ENCODE measurements at places on chromosomes 2 and 18.
A peak's percentile ranks its signal among the peaks of the same experiment; 100 is the strongest.

DNA sequence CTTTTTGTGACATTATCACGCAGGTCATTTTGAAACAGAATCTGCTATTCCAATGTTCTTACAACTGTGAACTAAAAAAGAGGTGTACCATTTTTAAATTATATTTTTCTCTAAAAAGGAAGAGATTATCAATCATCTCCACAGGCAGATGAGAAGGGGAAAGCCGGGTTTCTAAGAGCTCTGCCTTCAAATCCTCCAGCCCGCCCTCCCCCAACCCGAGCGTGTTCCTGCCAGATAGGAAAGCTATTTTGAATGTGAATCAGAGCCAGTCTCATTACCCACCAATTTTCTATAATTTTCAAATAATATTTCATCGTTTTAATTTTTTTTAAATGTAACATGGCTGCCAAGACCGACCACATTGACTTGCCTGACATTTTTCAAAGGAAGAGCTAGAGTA is 65.9 kb downstream of the KCNF1 start:
- peak; percentile 43 for DNase-seq

DNA sequence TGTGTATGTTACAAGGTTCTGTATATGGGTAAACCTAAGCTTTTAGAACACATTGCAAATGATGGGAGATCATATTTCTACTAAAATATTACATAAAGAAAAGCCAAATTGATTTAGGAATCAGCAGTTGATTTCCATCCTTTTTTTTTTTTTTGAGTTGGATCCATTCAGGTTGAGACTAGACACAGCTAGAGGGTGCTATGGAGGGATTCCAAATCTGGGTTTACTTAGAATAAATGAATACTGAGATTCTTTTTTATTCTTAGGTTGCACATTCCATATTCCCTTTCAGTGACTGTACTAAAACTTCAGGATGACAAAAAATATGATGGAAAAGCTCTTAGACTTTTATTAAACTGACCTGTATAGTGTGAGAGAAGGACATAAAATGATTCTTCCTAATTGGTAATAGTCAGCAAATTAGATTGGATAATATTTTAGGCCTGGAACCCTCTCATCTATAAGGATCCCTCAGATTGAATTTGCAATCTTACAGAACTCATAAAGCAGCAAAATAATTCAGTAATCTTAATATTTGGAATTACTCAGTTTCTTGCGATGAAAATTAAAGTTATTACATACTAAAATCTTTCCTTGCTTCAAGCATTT is 183.3 kb upstream of the SESTD1 start:
- no peak for DNase-seq

- peak; percentile 93 for DNase-seq
These were observed 50.2 kb downstream of the SKA1 start for GRCh38 chr18:50424877-50425690.

- DNase-seq: peak; percentile 64
These were observed at the start of gene TCF4 for GRCh38 chr18:55588111-55588869. TCF4 (minus strand) TSS chr18:55588192; CDS start chr18:55587116, 1,076 bp downstream.

DNA sequence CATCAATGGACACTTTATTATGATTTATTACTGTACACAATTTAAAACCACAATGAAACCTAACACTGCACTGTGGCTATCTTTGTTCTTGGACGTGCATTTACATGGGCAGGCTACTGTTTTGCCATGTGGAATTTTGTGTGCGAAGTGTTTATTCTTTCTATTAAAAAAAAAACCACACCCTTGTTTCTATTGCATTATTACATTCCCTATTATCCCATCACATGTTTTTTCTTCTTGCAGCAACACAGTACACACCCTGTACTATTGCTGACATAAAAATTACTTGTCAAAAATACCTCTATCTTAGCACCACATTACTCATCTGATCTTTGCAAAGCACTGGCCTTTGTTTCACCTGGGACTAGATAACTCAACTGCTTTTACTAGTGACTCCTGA is 1.5 kb downstream of the RNF152 start:
- DNase-seq: no peak

GRCh38 chr2:9538000-9538507 is 17.6 kb downstream of the ADAM17 start:
- DNase-seq: no peak

DNA sequence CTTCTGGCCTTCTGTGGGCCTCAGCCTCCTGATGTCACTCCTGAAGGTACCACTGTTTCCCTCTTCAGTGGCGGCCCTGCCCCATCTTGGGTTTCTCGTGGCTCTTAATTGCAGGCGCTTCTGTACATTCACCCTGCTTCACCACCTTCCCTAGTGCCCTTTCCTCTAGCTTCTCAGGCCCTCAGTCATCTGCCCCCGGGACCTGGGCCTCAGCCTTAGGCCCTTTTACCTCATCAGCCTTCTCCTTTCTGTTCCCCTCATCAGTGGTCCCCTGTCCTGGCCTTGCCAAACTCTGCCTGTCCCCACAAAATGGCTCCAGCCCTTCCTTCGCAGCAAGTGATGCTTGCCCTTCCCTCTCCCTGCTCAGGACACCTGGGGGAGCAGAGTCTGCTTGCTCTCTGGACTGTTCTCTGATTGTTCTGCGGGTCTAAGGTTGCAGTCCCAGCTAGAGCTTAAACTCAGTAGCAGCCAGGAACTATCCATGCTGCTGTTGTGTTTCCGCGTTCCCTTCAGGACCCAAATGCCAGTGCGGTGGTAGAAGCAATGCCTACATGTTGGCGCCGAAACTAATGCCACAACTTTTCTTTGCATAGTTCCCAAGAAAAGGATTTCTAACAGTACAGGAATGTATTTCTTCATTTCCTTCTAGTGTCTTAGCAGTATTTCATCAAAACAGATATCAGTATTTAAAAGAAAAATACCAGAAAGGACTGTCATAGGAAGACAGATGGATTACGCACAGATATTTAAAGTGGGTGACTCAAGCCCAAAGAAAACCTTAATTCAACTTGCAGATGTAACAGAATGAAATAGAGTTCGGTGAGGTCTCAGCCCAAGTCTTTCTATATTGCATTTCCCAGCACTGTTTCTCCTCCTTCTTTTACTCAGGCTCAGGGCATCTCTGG is 7.5 kb downstream of the ASB1 start:
- no peak for DNase-seq

DNA sequence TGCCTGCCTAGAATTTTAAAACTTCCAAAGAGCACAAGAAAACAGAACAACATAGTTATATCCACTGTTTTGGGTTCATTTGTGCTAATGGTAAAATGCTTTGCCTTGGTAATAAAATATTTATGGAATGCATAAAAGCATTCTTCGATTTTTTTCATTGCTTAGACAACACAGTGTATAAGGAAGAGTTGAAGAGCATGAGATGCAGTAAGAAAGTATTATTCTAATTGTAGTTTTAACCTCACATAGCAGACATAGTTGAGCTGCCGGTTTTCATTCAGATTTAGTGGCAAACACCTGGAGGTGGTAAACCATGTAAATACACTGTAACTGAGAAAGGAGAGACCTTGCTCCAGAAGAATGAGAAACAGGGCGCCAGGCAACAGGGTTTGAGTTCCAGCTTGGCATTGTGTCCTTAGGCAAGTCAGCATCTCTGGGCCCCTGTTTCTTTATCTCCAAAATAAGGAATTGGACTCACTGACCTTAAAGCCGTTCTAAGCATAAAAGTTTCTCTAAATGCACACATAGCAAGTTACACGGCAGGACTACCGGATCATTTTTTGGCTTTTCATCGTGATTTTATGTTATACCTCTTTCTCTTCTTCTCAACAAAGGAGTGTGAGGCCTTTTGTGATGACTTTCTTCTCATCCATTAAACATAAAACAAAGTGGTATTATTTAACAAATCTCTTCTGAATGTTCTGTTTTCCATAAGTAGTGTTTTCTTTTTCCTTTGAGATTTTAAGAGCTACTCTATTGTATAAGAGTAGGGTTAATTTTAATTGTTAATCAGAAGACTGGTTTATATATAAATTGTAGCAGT is 7.9 kb downstream of the UGP2 start:
- no peak for DNase-seq

DNA sequence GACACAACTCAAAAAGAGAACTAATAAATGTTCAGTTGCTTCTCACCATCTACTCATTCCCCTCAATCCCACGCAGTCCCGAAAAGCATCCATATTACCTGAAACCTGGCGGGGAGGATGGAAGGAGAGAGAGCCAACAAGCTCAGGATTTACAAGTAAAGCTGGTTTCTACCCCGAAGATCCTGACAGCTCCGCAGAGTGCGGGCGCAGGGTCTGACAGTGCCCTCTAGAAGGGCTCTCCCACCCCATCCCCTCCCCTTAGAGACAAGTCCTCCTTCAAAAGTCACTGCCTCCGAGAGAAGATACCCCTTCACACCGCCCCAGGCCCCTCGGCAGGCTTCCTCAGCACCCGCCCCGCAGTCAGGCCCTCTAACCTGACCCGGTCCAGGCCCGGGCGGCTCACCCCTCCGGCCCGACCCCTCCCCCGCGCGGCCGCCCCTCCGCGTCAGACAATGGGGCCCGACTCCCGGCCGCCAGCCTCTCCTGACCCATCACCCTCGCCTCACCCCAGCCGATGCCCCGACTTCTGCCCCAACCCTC is 550 bp downstream of the RAB1A start:
- DNase-seq: peak; percentile 70

DNA sequence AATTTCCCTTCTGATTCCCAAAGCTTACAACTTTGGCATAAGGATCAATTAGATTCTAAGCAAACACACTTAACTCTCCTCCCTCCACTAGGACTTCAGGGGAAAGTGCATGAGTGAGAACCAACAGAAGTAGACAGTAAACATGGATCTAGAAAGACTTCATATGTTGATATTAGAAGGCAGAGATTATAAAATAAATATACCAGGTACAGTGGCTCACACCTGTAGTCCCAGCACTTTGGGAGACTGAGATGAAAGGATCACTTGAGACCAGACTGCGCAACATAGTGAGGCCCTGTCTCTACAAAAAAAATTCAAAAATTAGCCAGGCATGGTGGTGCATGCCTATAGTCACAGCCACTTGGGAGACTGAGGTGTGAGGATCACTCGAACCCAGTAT is 15.9 kb downstream of the NBEAL1 start:
- DNase-seq: no peak

DNA sequence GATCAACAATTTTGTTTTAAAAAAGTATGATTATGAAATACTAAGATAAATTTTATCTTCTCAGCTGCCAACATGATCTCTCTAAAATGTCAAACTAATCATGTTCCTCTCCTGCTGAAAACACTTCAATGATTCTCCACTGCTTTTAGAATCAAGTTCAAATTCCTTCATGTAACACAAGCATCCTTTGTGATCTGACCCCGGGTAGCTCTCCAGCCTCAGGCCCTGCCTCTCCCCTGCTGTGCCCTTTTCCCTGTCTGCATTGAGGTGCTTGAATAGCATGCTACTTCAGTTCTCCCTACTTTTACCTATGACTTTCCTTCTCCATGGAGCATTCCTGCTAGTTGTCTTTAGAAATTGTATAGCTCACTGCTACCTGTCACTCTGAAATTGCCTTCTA is 274.8 kb downstream of the PDE11A start:
- no peak for DNase-seq

DNA sequence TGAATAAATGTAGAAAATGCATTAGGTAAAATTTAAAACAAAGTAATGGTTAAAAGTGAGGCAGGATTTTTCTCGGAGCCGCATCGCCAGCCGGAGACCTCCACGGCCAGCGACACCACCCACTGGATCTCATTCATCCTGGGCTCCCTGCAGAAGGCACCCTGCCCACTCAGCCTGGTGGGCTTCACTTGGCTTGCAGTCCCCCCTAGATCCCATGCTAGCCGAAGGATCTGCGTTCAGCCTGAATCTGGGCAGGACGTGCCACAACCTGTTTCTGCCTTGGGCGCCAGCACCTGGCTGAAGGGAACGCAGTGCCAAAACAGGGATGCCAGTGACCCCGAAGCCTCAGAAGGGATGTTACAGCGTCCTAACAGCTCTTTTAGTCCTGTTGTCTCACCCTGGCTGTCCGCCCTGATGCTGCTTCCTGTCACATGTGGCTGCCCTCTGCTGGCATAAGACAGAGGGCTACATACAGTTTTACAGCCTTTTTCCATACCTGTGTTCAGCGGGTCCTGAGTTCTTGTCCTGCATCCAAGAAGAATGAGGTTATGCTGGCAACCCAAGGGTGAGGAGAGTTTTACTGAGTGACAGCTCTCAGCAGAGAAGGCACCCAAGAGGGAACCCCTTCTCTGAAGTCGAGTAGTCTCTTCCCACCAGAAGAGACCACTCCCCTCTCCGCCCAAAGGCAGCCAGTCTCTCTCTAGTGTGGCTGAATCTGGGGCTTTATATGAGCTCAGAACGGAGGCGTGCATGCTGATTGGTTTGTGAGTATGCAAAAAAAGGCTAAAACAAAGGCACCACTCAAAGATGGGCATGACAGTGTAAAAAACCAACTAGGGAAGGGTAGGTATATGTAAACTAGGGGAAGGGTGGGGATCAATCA is 173.1 kb upstream of the GYPC start:
- peak; percentile 18 for DNase-seq

DNA sequence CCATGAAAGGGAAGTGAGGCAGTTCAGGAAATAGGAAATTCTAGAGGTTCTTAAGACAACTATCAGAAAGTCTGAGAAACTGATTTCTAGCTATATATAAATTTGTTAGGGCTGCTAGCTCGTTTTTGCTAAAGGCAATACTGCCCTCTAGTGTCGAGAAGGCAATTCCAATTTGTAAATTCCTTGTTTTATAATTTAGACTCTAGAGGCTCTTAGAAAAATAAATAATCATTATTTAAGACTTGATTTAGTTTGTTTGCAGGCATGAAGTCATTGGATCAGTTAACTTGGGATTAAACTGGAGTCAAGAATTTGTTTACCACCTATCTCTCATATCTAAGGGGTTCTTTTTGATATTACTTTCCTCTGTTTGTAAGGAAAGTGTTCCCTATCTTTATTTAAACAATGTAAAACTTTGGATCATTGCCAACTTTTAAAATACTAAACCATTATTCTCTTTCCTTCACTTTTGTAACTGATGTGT is 66.2 kb downstream of the ACVR2A start:
- DNase-seq: peak; percentile 20

DNA sequence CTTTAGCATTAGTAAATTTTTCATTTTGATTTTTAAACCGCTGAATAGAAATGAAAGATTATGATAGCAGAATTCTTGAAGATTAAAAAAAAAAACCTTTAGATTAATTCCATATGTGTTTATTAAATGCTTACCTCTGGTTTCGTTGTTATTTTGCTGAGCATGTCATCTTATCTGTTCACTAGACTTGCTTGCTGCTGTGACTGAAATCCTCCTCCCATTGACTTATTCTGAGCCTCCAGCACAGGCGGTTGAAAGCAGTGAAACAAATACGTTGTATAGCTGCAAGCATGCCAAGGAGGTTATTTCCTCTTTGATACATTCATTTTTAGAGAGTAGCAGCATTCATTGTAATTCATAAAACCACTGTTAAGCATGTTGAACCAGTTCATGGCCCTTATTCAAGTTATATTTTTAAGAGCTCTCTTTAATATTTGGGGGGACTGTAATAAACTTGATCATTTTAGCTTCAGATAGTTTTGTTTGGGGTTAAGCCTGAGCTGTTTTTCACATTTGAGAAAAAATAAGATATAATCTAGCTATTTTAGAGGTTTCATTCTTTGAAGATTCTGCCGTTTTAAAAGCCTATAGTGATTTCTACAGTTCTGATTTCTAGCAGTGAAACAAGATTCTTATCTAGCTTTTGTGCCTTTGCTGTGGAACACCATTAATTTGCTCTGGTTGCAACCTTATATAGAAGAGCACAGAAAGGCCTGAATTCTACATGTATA is at the start of gene HTR2B:
Gene HTR2B (minus strand): TSS at position 205 of the 731 bp plus-strand sequence. CDS start 1,278 bp downstream, outside the sequence.
- DNase-seq: peak; percentile 29

- no peak for DNase-seq
These were observed 106.2 kb upstream of the EPC2 start for GRCh38 chr2:148538375-148538774.

GRCh38 chr2:175926272-175926671 is 75.8 kb downstream of the LNPK start:
- DNase-seq: no peak

GRCh38 chr2:24452502-24452885 is 38.6 kb upstream of the NCOA1 start:
- no peak for DNase-seq
